ENCODE measurements at places on chromosomes 5 and 9. TPM values are rescaled to one million over a fixed set of nuclear protein-coding genes. Genes with fewer than 3 reads are reported as not detected.

Gene SPINK6
- total RNA-seq = not detected

Gene CWC27
- 28.2 TPM for total RNA-seq

GRCh38 chr9:93061791-93062763 lies 3.6 kb downstream of the SUSD3 start:
- H3K36me3 ChIP-seq = peaks cover 9% of the 10 kb centered on the region
- no peak for DNase-seq
- H3K27ac ChIP-seq = peak overlapping the region; percentile 89
- H3K4me1 ChIP-seq = peaks cover 84% of the 10 kb centered on the region
- no peaks in the 10 kb centered on the region for H3K27me3 ChIP-seq

- no peaks in the 10 kb centered on the region for H3K4me1 ChIP-seq
- no peak for DNase-seq
- H3K36me3 ChIP-seq = no peaks in the 10 kb centered on the region
- H3K4me3 ChIP-seq = no peak overlapping the region
- no peak overlapping the region for H3K27ac ChIP-seq
- no peaks in the 10 kb centered on the region for H3K27me3 ChIP-seq
Measured at GRCh38 chr5:29169886-29170285, 2023.6 kb upstream of the CDH6 start.

- H3K4me1 ChIP-seq = no peaks in the 10 kb centered on the region
- no peaks in the 10 kb centered on the region for H3K27me3 ChIP-seq
- no peak for DNase-seq
- no peak overlapping the region for H3K27ac ChIP-seq
- H3K4me3 ChIP-seq = no peak overlapping the region
Measured at GRCh38 chr9:78187763-78188484, 48.0 kb upstream of the CEP78 start.

DNA sequence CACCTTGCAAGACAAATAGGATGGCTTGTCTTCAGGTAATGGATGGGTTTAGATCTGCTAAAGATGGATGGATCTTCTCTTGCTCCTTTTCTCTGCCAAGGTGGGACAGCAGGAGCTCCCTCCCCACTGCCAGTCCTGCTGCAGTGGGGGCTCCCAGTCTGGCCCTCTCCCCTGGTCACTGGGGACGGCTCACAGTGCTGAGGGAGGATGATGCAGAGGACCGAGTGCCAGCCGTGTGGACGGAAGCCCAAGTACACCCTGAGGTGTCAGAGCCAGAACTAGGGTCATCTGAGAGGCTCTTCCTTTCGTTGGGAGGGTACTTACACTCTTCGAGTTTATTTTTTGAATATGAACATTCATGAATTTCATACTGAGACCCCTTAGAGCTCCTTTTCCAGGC lies 5.7 kb downstream of the CCDC69 start:
- peaks cover 28% of the 10 kb centered on the region for H3K36me3 ChIP-seq
- peaks cover 99% of the 10 kb centered on the region for H3K4me1 ChIP-seq
- no peak for DNase-seq
- H3K27me3 ChIP-seq = no peaks in the 10 kb centered on the region
- H3K27ac ChIP-seq = peak overlapping the region; percentile 95

DNA sequence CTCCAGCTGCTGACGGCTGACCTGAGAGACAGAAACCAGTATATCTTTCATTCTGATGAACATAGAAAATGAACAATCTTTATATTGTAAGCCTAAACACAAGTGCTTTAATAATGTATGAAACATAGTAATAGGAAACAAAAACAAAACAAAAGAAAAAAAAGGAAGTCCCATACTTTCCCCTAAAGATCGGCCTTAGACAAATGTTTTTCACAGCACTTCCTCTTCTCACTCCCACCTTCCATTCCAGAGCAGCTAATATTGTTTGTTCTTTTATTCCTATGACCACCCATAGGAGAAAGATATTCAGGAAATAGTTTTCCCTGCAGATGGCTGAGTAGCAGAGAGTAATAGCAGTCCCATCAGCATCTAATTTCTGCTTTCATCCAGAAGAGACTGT lies 194.4 kb upstream of the SLC27A6 start:
- no peaks in the 10 kb centered on the region for H3K4me1 ChIP-seq
- no peaks in the 10 kb centered on the region for H3K36me3 ChIP-seq
- H3K27ac ChIP-seq = no peak overlapping the region
- no peak for DNase-seq
- no peak overlapping the region for H3K4me3 ChIP-seq

DNA sequence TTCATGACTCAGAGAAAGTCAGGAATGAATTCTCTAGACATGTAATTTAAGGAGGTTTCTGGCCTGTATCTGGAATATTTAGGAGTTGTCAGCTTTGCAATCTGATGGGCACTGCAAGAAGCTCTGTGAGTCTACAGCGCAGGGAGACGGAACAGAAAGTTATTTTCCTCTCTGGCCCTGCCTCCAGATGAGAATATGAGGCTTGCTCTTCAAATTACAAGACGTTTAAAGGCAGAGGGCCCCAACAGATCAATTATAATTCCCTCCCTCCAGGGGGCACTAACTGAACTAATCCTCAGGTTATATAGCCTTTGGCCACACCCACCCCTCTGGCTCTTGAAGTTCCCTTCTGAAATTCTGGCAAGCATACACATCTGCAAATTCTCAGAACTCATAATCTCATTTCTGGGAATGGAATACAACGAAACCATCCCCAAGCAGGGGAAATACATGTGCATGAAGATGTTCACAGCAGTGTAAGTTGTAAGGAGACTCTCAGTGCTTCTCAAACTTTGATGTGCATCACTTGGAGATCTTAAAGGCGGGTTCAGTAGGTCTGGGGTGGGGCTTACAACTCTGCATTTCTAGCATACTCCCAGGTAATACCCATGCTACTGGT lies 307.6 kb downstream of the CWC27 start:
- H3K27ac ChIP-seq = no peak overlapping the region
- H3K4me3 ChIP-seq = no peak overlapping the region
- no peaks in the 10 kb centered on the region for H3K36me3 ChIP-seq
- DNase-seq = peak; percentile 34
- no peaks in the 10 kb centered on the region for H3K4me1 ChIP-seq

DNA sequence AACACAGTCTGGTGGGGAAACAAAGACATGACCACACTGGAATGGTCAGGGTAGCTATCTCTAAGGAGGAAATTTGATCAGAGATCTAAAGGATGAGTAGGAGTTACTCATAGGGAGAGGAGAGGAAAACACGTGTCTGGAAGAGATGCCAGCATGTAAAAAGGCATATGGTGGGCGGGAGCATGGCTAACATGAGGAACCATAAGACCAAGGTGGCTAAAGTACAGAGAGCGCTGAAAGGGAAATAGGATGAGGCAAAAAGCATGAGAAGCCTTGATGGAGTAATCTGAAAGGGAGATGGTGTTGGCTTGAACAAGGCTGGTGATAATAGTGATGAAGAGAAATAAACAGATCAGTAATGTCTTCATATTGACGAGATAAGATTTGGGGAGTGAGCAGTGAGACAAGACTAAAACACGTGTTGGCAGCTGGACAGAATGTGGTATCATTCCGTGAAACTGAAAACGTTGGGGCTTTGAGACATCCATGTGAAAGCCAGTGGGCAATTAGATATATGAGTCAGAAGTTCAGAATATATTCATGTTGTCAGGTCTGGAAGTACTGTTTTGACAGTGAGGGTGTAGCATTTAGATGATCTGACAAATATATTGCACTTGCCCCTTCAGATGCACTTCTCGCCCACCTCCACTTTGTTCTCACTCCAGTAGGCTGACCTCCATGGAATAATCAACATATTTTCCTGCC lies 209.1 kb upstream of the KCNN2 start:
- no peak overlapping the region for H3K4me3 ChIP-seq
- H3K36me3 ChIP-seq = no peaks in the 10 kb centered on the region
- no peak overlapping the region for H3K27ac ChIP-seq
- no peaks in the 10 kb centered on the region for H3K4me1 ChIP-seq
- no peak for DNase-seq
- H3K27me3 ChIP-seq = no peaks in the 10 kb centered on the region

- H3K27ac ChIP-seq = no peak overlapping the region
- peaks cover 8% of the 10 kb centered on the region for H3K4me1 ChIP-seq
- peaks cover 5% of the 10 kb centered on the region for H3K36me3 ChIP-seq
- no peak overlapping the region for H3K4me3 ChIP-seq
Measured at GRCh38 chr9:111657051-111657450, 4.4 kb upstream of the GNG10 start.

DNA sequence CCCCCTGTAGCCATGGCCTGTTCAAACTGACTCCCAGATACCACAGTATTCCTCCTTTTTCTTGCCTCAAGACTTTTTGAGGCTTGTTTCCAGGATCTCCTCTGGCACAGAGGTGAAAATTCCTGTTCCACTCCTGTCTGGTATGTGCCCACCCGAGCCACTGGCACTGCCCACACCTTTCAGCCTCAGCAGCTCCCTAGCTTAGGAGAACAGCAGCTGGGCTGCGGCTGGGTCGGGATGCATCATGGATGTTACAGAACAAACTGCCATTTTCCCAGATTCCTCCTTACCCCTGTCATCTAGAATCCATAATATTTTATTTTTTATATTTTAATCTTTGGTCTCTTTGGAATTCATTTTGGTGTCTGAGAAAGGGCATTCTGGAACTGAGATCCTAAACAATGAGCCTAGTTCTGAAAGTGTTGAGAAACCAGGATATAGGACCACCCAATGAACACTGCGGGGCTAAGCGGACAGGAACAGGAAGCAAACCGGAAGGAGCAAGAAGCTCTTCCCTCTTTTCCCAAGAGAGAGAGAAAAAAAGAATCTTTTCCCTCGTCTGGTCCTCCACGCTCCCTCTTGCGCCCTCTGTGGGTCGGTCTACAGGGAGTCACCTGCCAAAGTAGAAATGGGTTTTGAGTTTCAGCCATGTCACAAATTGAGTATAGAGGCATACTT lies 12.5 kb downstream of the OR2S2 start:
- peak overlapping the region; percentile 35 for H3K4me3 ChIP-seq
- H3K27ac ChIP-seq = no peak overlapping the region
- peaks cover 37% of the 10 kb centered on the region for H3K4me1 ChIP-seq
- H3K27me3 ChIP-seq = peaks cover 2% of the 10 kb centered on the region

GRCh38 chr9:34203275-34203991 lies 24.6 kb downstream of the UBAP1 start:
- no peak for DNase-seq
- no peaks in the 10 kb centered on the region for H3K27me3 ChIP-seq
- no peak overlapping the region for H3K4me3 ChIP-seq
- no peak overlapping the region for H3K27ac ChIP-seq
- peaks cover 11% of the 10 kb centered on the region for H3K36me3 ChIP-seq

DNA sequence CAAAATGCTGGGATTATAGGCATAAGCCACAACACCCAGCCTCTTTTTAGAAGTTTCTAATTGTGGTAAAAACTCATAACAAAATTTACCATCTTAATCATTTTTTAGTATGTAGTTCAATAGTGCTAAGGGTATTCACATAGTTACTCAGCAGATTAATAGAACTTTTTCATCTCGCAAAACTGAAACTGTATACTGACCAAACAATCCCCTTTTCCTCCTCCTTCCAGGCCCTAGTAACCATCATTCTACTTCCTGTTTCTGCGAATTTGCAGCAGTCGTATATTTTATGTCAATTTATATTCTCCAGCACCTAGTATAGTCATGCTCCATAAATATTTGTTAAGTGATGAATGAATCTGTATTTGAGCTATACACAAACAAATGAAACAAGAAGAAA lies 86.3 kb upstream of the ERBIN start:
- H3K36me3 ChIP-seq = no peaks in the 10 kb centered on the region
- no peaks in the 10 kb centered on the region for H3K4me1 ChIP-seq
- DNase-seq = no peak
- no peak overlapping the region for H3K27ac ChIP-seq

GRCh38 chr5:157563929-157564716 lies 11.5 kb downstream of the ADAM19 start:
- no peak overlapping the region for H3K27ac ChIP-seq
- peaks cover 7% of the 10 kb centered on the region for H3K4me1 ChIP-seq
- DNase-seq = no peak
- no peak overlapping the region for H3K4me3 ChIP-seq
- H3K36me3 ChIP-seq = peaks cover 63% of the 10 kb centered on the region

GRCh38 chr9:91017245-91017644 lies 215.6 kb downstream of the SYK start:
- no peak overlapping the region for H3K4me3 ChIP-seq
- H3K36me3 ChIP-seq = no peaks in the 10 kb centered on the region
- peaks cover 16% of the 10 kb centered on the region for H3K27me3 ChIP-seq
- no peak for DNase-seq
- no peak overlapping the region for H3K27ac ChIP-seq

DNA sequence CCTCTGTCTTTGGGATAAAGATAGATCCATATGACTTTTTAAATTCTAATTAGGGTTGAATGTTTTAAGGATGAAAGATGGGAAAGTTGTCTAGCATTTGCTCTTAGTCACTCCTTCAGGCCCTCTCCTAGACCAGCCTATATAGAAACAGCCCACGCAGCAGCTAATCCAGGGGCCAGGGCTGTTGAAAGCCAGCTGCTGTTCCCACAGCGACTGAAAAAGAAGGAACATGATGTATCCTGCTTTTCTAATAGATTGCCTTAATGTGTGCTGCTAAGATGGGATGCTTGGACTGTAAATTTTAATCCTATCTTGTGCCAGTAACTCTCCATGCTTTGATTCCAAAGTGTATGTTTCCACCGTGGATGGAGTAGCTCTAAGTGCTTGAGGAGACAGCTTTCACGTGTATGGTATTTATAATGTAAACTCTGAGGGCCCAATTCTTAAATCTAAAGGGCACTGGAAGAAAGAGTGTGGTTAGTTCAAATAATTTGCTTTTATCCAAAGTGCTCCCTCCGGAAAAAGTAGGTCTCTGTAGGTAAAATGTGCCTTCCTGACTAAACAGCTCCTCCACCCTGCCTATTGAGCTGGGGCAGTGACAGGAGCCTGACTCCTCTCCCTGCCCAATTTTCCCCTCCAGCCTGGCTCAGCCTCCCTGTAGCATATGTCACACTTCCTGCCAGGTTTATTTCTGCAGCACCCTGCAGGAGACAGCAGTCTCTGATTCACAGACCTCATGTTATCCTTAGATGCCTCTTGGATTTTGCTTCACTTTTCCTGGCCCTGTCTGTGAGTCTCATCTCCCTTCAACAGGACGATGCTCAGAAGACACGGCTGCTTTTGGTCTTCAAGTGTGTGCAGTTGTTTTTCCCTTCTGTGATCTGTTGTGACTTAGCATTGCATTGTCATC lies 33.2 kb downstream of the SLC36A1 start:
- peaks cover 61% of the 10 kb centered on the region for H3K36me3 ChIP-seq
- no peaks in the 10 kb centered on the region for H3K4me1 ChIP-seq
- no peak overlapping the region for H3K4me3 ChIP-seq
- no peak for DNase-seq

DNA sequence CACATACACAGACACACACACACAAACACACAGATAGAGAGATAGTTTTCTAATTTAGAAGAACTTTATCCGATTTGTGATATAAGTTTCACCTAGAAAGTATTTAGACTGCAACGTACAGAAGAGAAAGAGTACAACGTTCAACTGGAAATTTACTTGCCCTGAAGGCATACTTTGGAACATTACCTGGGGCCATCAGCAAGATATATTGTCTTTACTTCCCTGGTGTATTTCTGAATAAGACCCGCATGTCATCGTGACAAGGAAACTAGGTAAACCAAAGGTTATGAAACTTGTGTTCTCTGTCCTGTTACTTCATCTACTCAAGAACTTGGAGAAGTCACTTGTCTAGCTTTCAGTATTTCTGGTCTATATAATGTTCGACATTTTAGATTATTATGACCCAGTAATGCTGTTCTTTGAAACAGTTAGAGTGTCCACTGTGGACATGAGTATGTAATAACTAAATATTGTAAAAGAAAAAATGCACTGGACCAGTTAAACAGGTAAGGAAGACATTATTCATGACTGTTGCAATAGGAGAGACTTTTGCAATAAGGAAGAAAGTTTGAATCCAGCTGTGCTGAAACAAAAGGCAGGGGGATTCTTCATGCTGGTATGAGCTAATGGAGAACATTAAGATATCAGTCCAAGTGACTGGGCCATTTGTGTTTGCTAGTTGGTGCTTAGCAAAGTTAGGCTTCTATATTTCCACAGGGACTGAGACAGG lies 1791.1 kb downstream of the MAT2B start:
- no peak overlapping the region for H3K27ac ChIP-seq
- no peaks in the 10 kb centered on the region for H3K27me3 ChIP-seq
- H3K4me1 ChIP-seq = no peaks in the 10 kb centered on the region
- DNase-seq = no peak

Measured in CD4-positive, CD25-positive, alpha-beta regulatory T cell (primary cell).